ENCODE measurements at places on chromosomes 11 and 22.
A peak's percentile ranks its signal among the peaks of the same experiment; 100 is the strongest.

DNA sequence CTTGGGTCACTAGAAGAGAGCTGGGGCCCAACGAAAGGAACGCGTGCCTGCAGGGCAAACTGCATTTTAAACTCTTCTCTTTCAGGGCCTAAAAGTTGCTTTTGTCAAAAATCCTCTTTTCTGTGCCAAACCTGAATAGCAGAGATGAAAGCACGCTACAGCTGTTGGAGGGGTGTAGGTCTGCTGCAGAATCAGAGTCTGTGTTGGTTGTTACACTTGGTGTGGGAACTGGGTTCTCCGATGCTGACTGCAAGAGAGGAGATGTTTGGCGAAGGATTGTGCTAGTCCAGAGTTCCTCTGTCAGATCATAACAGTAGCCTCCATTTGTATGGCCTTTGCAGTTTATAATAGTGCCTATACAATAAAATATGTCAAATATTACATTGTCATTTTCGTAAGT, 41.8 kb downstream of the BARX2 start:
- DNase-seq: no peak

DNA sequence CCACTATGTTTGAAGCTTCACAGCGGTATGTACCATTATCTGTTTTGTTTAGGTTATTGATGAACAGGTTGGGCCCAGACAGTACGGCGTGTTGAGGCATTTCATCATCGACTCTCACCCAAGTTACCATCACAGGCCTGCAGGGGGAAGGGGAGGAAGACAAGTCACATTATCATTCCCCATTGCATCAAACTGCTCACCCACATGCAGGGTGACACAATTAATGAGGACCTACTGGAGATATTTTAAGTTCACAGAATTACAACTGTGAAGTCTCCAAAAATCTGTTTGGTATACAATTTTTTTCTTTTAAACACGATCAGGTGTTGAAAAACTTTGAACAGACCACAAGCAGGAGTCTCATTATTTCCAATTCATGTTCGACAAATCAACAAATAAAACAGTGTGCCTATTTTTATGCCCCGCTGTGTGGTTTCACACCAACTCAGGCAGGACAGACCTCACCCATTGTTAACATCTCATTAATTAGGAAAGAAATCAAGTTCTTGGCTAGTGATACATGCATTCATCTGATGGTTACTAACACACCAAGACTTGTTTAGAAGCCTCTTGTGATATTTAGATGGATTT, 289.5 kb downstream of the CADM1 start:
- DNase-seq: no peak

DNA sequence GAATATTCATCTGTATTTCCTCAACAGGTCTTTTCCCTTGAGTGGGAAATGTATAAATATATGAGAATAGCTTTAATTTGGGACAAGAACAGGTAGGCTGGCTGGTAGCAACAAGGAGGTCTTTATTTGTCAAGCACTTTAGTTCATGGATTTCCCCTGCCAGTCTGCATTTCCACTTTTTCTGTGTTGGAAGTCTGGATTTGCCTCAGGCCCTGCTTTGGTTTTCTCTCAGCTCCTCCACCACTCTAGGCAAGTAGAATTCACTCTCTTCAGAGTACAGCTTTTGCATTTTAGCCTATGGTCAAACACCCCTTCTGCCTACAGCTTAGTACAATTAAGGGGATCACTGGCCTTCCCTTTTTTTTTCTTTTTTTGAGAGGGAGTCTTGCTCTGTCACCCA, 57.1 kb downstream of the QSER1 start:
- no peak for DNase-seq

- DNase-seq: no peak
Observed at GRCh38 chr11:108037211-108037610, 28.5 kb downstream of the CUL5 start.

GRCh38 chr11:64810891-64811272, 531 bp upstream of the MEN1 start:
- DNase-seq: no peak

GRCh38 chr11:128619540-128620308, 32.4 kb upstream of the ETS1 start:
- no peak for DNase-seq

- no peak for DNase-seq
Observed at GRCh38 chr11:68843052-68843561, 1.4 kb upstream of the CPT1A start.

DNA sequence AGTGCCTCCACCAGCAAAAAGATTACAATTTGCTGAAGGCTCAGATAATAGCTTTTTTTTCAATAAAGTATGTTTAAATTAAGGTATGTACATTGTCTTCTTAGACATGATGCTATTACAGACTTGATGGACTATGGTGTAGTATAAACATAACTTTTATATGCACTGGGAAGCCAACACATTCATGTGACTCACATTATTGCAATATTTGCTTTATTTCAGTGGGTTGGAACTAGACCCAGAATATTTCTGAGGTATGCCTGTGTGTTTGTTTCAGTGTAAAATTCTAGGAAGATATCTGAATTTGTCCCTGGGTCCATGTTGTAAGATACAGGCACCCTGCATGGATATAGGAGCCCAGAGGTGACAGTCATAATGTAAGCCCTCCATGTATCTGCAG, 120.0 kb upstream of the BDNF start:
- no peak for DNase-seq

DNA sequence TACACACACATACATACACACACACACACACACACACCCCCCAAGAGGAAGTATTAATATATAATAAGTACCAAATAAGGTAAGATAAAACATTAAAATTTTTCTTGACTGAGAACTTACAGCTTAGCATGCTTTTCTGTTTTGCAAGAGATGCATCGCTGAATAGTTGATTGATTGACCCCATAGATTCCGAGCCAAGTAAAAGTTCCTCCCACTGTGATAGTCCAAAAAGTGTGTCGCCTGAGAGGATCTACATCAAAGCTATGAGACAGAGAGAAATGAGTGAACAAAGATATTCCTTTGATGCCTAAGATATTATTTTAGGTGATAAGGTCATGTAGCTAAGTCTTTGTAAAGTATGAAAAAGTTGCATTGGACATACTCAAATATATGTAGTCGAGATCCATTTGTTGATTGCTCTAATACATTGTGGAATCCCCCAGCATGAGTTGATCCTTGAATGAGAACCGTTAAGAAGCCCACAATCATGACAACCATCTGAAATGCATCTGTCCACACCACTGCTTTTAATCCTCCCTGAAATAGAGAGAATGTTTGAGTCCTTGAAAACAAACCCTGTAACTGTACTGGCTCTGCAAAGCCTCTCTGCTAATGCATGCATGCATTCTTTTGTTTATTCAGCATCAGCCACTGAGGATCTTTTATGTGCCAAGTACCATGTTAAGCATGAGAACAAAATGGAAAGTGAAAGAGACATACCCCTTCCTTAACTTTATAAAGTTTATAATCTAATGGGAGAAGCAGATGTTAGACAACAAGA, 18.3 kb downstream of the SLC5A12 start:
- no peak for DNase-seq

DNA sequence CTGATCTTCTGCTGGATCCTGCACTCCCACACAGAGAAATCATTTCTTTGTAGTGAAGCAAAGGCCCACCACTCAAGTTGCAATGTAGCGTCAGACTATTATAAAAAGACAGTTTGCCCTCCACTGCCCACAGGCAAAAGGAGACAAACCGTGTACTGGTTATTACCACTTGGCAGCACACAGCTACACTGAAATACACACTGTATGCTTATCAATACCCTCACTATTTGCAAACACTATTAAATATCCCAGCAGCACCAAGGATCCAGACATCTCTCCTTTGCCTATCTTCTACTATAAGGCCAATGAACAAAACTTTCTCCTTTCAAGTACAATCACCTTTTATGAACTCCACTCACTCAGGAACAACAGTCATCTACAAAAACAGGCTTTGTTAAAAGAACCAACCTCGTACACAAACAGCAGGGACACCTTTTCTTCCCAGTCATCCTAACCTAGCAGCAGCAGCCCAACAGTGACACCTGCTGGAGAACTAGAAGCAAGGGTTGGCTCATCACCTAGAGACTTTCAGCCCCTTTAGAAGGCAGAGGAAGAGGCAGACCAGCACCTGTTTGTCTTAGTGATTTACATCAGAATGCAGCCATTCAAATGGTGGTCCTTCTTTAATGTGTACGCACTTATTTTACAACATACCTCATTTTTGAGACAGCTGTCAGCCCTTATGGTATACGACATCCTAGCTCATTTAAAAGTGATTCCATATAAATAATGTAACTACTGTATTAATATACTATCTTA, 56.1 kb downstream of the AMBRA1 start:
- DNase-seq: peak; percentile 49

GRCh38 chr11:528166-528814, 7.1 kb downstream of the HRAS start:
- DNase-seq: no peak

GRCh38 chr11:130776061-130776419, 140.2 kb downstream of the SNX19 start:
- DNase-seq: no peak

- no peak for DNase-seq
Observed at GRCh38 chr11:19849107-19849789, 136.6 kb downstream of the NAV2 start.

DNA sequence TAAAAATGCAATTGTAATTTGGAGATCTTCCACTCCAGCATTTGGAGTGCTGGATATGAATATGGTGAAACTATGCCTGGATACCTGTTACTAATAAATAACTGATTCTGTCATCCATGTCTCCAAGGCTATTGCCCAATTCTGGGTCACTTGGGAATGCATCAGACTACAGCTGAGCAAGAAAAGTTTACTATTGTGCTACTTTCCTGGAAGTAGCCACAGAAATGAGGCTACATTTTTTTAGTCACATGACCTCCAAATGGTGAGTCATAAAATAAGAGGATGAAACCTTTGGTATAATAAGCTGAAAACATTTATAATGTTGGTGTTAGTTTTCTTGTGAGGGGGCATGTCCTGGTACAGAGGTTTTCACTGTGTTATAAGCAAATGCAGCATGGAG, 44.4 kb downstream of the DCDC1 start:
- no peak for DNase-seq

DNA sequence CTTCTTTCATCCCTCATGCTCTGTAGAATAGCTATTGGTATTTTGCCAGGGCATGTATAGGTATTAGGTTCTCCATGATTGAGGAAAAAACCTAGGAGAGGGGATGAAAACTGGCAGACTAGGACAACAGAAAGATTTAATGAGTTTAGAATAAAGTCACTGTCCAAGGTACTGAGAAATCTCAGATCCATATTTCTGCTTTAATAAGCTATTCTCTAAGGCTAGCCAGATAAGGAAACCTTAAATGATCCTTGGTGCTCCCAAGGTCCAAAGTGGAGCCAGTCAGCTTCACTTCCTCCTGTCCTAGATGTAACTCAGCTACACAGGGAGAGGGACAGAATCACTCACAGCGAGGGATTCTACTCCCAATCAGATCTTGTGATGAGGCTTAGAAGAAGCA, 13.7 kb upstream of the CSNK2A3 start:
- DNase-seq: no peak

- peak; percentile 94 for DNase-seq
Observed at GRCh38 chr22:25447686-25448434, 116.6 kb upstream of the GRK3 start.

DNA sequence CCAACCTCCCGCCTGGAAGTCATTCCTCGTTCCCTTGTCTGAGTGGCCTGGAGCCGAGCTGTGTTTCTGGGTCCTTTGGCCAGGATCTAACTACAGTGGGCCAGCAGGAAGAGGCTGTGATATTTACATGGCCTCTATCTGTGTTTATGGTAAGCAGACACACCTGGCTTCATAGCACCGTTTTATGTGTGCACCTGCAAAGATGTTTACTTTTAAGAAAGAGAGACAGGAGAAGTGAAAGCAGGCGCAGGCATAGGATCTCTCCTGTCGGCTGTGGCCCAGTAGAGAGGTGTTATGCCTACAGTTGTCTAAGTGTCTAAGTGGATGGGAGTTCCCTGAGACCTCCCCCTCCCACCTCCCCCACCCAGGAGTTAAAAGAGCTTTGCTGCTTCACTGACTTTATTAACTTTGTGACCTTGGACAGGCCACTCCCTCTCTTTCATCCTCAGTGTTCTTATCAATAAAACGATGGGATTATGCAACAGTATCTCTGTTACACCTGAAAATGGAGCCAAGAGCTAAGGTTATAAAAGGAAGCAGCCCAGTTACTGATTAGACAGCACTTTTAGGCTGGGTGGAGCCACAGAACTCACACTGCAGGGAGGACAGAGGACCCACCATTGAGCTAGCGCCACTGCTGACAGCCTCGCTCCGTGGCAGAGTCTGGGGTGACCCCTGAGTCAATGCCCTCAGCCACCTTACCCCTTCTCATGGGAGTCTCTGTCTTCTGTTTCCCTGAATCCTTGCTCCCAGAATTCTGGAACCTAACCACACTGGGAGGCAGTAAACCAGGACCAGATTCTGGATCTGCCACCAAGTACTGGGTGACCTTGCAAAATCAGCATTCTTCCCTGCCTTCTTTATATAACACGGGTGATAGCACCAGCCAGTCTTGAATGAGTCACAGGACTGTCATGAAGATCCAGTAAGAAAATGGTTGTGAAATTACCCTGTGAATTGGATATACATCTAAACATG, 22.0 kb downstream of the ST14 start:
- no peak for DNase-seq

DNA sequence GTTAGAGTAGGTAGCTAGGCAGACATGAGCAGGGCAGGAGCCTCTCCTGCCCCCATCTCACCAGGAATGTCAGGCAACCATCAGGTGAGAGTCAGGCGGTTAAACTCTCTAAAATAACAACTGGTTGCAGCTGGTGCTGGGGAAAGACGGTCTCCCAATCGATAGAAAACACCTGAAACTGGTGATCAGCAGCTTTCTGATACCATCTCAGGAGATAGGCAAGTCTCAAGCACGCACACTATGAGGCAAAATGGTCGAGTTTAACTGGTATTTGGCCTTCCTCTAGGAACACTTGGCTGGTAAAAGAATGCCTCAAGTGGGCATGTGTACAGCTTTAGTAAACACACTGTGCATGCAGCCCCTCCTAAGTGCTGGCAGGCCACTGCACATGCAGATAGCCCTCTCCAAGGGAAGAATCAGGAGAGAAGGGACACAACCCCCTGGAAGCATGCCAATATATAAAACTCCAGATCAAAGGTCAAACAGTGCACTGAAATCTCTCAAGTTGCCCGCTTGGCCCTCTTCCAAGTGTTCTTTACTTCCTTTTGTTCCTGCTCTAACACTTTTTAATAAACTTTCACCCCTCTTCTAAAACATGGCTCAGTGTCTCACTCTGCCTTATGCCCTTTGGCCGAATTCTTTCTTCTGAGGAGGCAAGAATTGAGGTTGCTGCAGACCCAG, 88.7 kb downstream of the USP35 start:
- DNase-seq: no peak

DNA sequence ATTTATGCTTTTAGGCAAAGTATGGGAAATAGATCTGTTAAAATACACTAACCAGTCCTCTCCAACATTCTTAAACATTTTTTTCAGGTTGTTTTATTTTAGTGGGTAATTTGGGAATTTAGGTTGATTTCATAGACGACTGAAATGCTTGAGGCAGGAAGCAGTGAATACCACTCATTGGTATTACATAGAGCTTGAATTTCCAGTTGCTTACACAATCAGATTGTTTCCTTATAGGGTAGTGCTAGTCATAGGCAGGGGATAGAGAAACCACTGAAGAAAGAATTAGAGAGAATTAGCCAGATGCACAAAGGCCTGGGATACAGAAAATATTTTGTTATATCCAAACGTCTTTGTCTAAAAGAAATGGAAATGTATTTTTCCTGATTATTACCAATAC, 23.9 kb upstream of the LYVE1 start:
- DNase-seq: no peak

Measured in activated CD4-positive, CD25-positive, alpha-beta regulatory T cell treated with anti-CD3 and anti-CD28 coated beads, Interleukin-2, amount 50 U/mL, for 72 hours (primary cell).